ENCODE measurements at places on chromosomes 2 and 18. TPM values are rescaled to one million over a fixed set of nuclear protein-coding genes. Genes with fewer than 3 reads are reported as not detected.

PLB1 gene
- total RNA-seq, result 0.36 TPM

UGT1A5 gene
- total RNA-seq, result not detected

FN1 gene
- 3,205 TPM for total RNA-seq

CYTIP gene
- not detected for total RNA-seq

EHD3 gene
- total RNA-seq, result 5.9 TPM

KCNS3 gene
- 0.81 TPM for total RNA-seq

CDK15 gene
- total RNA-seq, result not detected

ATP6V1B1 gene
- not detected for total RNA-seq

NEB gene
- total RNA-seq, result 0.45 TPM

FOXD4L1 gene
- total RNA-seq, result not detected

USP40 gene
- total RNA-seq, result 16.6 TPM

XRCC5 gene
- total RNA-seq, result 290 TPM

AGBL5 gene
- total RNA-seq, result 17.1 TPM

BOLL gene
- not detected for total RNA-seq

ST8SIA5 gene
- under 0.01 TPM for total RNA-seq

FLACC1 gene
- total RNA-seq, result 1.0 TPM

SERPINB2 gene
- 30.7 TPM for total RNA-seq

ERFE gene
- 0.66 TPM for total RNA-seq

PSMA8 gene
- total RNA-seq, result not detected

CDCA7 gene
- 5.7 TPM for total RNA-seq

SLC4A5 gene
- 0.09 TPM for total RNA-seq

ALPI gene
- total RNA-seq, result not detected

TPO gene
- not detected for total RNA-seq

PRSS56 gene
- not detected for total RNA-seq

BOLA3 gene
- 26.4 TPM for total RNA-seq

HOXD13 gene
- not detected for total RNA-seq

CYRIA gene
- 27.4 TPM for total RNA-seq

EFEMP1 gene
- 2,267 TPM for total RNA-seq

SLC5A7 gene
- not detected for total RNA-seq

IL1R1 gene
- 23.2 TPM for total RNA-seq

SERPINB13 gene
- total RNA-seq, result not detected

GPAT2 gene
- total RNA-seq, result 11.9 TPM

ANKRD62 gene
- total RNA-seq, result not detected

UGT1A4 gene
- total RNA-seq, result not detected

SCN2A gene
- total RNA-seq, result under 0.01 TPM

SCYGR6 gene
- not detected for total RNA-seq

IL1A gene
- total RNA-seq, result 1.8 TPM

IL1R2 gene
- total RNA-seq, result 0.19 TPM

Measured in endothelial cell of coronary artery (primary cell).